ENCODE measurements at places on chromosomes 11 and 22.

- no peak for DNase-seq
These were observed 58.7 kb upstream of the FDX1 start for GRCh38 chr11:110371084-110371483.

DNA sequence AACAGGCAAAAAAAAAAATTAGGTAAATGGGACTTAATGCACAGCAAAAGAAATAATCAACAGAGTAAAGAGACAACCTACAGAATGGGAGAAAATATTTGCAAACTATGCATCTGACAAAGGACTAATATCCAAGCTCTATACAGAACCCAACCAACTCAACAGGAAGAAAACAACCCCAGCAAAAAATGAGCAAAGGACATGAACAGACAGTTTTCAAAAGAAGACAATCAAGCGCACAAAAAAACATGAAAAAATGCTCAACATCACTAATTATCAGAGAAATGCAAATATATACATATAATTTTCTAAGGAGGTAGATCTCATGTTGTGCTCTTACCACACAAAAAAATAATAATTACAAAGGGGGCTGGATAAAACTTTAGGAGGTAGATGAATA is 36.5 kb upstream of the USP47 start:
- no peak for DNase-seq

- DNase-seq = no peak
These were observed 74.1 kb upstream of the ARHGAP20 start for GRCh38 chr11:110786226-110786902.

DNA sequence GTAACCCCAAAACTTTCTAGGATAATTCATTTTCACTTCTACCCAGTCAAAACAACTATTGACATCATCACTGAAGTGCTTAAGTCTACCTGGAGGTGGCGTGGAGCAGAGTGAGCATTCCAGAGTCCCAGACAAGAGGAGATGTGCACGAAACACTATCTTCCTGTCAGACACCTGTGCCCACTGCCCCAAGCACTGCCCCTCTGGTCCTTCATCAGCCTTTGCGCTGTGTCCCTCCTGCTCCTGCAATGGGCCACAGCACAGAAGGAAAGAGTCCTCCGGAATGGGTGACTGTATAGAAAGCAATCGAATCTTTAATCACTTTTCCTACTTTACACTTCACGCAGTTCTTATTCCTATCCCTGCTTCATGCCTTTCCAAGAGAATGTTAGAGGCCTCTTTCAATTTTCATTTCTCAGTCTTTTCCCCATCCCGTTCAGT is 512 bp upstream of the GRIA4 start:
- DNase-seq = peak; percentile 3

- DNase-seq = no peak
These were observed 108.3 kb downstream of the CHST1 start for GRCh38 chr11:45556851-45557707.

DNA sequence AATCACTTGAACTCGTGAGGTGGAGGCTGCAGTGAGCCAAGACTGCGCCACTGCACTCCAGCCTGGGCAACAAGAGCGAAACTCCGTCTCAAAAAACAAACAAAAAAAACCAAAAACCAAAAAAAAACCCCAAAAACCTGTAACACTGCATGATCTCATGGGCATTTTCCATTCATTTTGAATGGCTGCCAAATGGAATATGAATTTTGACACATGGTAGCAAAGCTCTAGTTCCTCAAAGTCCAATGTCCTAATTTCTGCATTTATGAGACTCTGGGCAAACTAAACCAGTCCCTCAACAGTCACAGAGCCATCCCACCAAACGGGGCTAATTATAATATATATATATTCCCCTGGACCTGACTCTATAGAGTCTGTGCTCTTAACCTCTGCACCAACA is 61.8 kb downstream of the SGSM3 start:
- no peak for DNase-seq

DNA sequence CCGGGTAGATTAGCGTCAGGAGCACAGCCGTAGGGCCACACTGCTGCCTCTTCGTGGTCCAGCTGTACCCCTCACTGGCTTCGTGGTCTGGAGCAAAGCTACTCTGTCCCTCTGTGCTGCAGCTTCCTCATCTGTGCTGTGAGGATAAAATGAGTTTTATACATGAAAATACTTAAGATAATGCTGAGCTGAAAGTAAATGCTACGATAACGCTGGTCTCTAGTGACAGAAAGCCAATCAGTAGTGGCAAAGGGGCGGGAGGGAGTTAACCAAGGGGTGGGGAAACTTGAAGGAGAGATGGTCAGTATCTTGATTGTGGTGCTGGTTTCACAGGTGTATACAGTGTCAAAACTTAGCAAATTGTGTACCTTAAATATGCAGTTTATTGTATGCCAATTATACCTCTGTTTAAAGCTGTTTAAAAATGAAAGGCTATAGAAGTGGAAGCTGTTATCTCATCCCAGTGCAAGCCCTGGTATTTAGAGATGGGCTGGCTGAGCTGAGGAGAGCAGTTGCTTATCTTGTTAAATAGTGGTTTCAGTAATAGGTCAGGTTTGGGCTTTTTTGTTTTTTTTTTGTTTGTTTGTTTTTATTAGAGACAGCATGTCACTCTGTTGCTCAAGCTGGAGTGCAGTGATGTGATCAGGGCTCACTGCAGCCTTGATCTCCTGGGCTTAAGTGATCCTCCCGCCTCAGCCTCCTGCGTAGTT is 36.7 kb downstream of the ACO2 start:
- no peak for DNase-seq

- no peak for DNase-seq
These were observed 886.3 kb downstream of the NTM start for GRCh38 chr11:132256528-132257279.

GRCh38 chr11:108854346-108854745 is 189.5 kb downstream of the DDX10 start:
- DNase-seq = no peak

DNA sequence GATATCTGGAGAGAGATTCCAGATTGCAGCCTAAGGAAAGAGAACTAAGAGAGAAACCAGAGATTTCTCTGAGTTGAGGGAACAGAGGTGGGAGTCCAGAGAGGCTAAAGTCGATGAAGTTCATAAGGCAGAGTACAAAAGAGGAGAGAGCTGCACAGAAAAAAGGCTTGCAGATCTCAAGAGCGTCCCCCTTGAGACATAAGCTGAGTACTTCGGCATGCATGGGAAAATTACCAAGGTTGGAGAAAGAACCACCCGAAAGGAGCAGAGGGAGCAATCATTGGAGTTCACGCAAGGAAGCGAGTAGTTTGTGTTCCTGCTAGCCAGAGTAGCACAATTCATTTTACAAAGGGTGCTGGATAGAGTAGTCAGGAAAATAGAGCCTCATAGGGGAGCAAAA is 293.5 kb downstream of the TMEM135 start:
- no peak for DNase-seq

- DNase-seq = no peak
These were observed 152.8 kb upstream of the NTM start for GRCh38 chr11:131217313-131218310.

DNA sequence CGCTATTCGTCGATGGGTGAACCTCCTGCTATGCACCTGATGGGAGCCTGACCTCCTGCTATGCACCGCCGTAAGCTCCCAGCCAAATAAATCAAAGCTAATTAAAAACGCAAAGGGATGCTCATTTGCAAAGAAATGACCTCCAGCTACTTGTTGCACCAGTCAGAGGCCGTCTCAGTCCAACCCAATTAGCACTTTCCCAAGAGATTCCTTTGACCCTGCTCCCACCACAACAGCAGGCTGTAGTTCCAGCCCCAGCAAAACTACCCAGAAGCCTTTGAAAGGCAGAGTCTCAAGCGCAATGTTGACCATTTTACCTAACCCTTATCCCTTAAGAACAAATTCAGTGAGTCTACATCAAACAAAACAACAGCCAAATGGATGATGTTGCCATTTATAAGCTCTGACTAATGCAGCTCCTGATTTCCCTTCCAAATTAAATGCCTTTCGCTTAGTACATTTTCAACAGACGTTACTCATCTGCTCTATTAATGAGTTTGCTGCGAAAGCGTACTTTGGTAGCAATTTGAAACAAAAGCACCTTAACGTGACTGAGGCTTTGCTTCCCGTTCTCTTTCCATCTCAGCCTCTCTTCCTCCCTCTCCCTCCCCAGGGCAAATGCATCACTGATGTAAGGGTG is 17.2 kb upstream of the BSX start:
- DNase-seq = no peak

GRCh38 chr11:94782446-94782845 is 14.3 kb downstream of the AMOTL1 start:
- DNase-seq = no peak

- DNase-seq = no peak
These were observed 18.2 kb downstream of the RFPL3 start for GRCh38 chr22:32375678-32376450.

DNA sequence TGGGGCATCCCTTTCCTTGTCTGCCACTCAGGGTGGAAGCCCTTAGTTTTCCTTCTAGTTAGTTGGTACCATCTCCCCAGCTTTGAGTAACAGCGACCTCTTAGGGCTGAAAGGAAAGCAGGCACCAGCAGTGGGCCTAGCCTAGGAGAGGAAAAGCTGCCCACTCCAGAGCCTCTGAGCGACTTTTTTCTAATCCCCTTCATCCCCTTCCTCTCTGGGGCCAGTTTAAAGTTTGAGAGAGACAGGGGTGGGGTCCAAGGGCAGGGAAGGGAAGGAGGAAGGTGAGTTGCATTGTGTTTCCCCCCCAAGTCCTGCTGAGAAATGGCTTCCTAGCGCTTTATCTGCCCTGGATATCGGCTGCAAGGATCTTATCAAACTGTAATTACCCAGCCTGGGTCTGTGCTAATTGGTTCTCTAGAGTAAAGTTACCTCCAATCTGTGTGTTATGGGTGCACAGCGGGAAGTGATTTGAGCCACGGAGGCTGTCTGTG is 573.9 kb upstream of the CADM1 start:
- no peak for DNase-seq

DNA sequence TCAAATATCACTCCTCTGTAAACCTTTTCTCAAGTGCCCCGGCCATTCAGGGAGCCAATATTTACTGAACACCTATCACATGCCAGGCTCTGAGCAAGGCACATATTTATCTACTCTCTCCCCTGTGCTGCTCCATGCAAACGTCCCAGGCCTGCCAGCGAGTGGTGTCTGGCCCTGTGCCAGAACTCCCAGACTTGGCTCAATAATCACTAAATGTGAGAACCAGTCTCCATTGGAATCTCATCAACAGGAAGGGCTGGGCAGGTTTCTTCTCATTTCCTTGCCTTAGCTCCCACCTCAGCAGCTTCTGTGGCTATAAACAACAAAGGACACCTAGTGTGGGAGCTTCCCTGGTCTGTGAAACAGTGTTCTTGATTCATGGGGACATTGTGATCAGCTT is 21.7 kb downstream of the RASSF10 start:
- DNase-seq = no peak

DNA sequence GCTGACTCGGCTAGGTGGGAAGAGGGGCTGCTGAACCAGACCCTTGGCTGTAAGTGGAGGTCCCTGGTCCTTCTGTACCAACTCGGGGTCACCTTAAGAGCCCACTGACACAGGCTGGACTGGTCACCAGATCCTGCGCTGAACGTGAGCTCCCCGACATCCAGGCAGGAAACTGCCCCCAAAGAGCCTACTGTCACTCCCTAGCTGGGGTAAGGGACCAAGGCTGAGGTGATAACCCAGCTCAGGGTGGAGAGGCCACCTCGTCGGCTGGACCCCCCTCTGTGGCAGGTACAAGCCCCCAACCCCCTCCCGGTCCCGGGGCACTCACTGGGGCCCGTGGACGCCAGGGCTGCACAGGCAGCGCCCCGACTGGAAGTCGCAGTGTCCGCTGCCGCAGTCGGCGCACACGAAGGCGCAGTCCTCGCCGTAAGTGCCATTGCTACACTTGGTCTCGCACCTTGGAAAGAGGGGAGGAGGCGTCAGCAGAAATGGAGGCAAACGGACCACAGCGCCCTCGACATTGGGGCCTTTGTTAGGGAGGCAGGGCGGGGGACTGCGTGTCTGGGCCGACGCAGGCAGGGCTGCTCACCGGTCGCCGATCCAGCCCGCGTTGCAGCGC is 7.4 kb downstream of the SCARF2 start:
- DNase-seq = peak; percentile 39

DNA sequence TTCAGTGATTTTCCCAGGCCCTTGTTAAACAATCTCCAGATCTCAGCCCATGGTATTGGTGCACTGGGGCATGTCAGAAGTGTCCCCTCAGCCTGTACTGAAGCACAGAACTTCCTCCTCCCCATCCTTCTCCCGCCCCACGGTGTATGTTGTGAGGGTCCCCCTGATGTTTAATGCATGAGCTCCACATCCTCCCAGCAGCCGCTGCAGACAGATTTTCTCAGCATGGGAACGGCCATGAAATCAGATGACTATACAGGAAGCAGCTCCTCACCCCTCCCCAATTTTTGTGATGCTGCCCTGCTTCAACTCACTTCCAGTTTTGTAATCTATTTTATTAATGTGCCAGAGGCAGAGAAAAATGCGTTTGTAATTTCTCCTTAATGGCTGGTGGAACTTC is 406.0 kb downstream of the MIAT start:
- DNase-seq = no peak

- DNase-seq = no peak
These were observed 3.3 kb downstream of the SPI1 start for GRCh38 chr11:47375020-47375419.

GRCh38 chr11:102900346-102900745 is 25.6 kb upstream of the MMP12 start:
- DNase-seq = no peak

GRCh38 chr22:18083406-18083805 is 5.6 kb downstream of the PEX26 start:
- DNase-seq = no peak

GRCh38 chr22:29083933-29084591 is 11.2 kb downstream of the KREMEN1 start:
- DNase-seq = no peak

DNA sequence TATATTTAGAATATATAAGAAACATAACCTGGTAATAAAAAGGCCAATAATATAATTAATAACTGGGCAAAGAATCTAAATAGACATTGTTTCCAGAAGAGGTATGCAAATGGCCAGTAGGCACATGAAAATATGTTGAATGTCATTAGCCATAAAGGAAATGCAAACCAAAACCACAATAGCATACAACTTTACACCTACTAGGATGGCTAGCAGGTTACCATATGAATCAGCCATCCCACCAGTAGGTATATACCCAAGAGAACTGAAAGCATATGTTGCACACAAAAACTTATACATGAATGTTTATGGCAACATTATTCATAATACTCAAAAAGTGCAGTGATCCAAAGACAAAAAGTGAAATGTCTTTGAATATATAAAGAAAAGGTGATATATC is 2.7 kb upstream of the OR2D2 start:
- DNase-seq = no peak

GRCh38 chr11:59195586-59195985 is 17.1 kb downstream of the MPEG1 start:
- DNase-seq = no peak

- no peak for DNase-seq
These were observed 16.9 kb downstream of the FXYD6 start for GRCh38 chr11:117859488-117860112.

- no peak for DNase-seq
These were observed 205.5 kb downstream of the GRIK4 start for GRCh38 chr11:120717042-120717441.

- DNase-seq = no peak
These were observed 2.1 kb upstream of the LZTR1 start for GRCh38 chr22:20979940-20980453.

Measured in activated T-cell treated with anti-CD3 and anti-CD28 coated beads, Interleukin-2, amount 50 U/mL, for 72 hours (primary cell).